Immature natural killer cell (primary cell): ENCODE measurements at places on chromosomes 5 and 9.

- no peaks in the 10 kb centered on the region for H3K36me3 ChIP-seq
- H3K4me3 ChIP-seq = no peak overlapping the region
- peaks cover 8% of the 10 kb centered on the region for H3K27me3 ChIP-seq
- no peak overlapping the region for H3K27ac ChIP-seq
- H3K4me1 ChIP-seq = no peaks in the 10 kb centered on the region
Measured at GRCh38 chr5:135488727-135489465, 36.7 kb upstream of the TIFAB start.

GRCh38 chr9:87181670-87182069 is 234.4 kb upstream of the GAS1 start:
- DNase-seq = no peak
- no peak overlapping the region for H3K4me3 ChIP-seq
- H3K4me1 ChIP-seq = peaks cover 6% of the 10 kb centered on the region
- peaks cover 4% of the 10 kb centered on the region for H3K27me3 ChIP-seq

DNA sequence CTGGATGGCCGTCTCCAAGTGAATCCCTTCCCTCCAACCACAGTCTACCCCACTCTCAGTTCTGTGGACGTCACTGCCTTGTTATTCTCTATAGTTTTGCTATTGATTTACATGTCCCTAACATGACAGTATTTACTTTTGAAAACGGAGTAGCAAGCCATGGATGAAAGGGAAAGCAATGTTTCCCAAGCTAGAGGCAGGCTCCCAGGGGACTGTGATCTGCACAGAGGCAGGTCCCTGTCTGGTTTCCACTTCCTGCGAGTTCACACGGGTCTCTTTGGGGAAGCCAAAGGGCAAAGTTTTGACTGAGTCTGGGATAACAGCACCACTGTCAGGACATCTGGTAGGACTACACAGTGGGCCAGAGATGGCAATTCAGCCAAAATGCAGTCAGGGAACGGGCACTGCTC is 12.7 kb downstream of the C9orf153 start:
- H3K36me3 ChIP-seq = peaks cover 2% of the 10 kb centered on the region
- H3K4me3 ChIP-seq = no peak overlapping the region
- H3K27me3 ChIP-seq = no peaks in the 10 kb centered on the region
- no peak overlapping the region for H3K27ac ChIP-seq
- H3K4me1 ChIP-seq = no peaks in the 10 kb centered on the region
- no peak for DNase-seq

GRCh38 chr9:94638335-94639060 is 820 bp downstream of the FBP1 start:
- H3K36me3 ChIP-seq = no peaks in the 10 kb centered on the region
- DNase-seq = no peak
- peaks cover 23% of the 10 kb centered on the region for H3K4me1 ChIP-seq
- peak overlapping the region; percentile 100 for H3K4me3 ChIP-seq
- H3K27me3 ChIP-seq = peaks cover 3% of the 10 kb centered on the region
- peak overlapping the region; percentile 41 for H3K27ac ChIP-seq

DNA sequence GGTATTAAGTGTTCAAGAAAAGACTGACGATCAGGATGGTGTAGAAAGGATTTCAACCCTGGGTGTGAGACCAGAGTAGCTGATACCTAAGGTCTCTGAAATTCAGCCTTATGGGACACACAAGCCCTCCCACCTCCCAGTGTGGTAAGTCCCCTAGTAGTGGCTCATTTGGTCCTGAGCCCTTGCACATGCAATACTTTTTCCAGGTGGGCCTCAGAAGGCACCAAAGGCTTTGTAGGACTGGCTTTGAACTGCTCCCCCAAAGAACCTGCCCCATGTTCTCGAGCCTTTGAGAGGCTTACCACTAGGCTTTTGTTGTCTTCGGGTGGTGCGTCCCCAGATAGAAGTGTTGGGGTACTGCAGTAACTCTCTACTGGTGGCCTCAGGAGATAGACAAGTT is 803 bp downstream of the GARIN3 start:
- no peak for DNase-seq
- H3K4me3 ChIP-seq = no peak overlapping the region
- no peaks in the 10 kb centered on the region for H3K36me3 ChIP-seq

DNA sequence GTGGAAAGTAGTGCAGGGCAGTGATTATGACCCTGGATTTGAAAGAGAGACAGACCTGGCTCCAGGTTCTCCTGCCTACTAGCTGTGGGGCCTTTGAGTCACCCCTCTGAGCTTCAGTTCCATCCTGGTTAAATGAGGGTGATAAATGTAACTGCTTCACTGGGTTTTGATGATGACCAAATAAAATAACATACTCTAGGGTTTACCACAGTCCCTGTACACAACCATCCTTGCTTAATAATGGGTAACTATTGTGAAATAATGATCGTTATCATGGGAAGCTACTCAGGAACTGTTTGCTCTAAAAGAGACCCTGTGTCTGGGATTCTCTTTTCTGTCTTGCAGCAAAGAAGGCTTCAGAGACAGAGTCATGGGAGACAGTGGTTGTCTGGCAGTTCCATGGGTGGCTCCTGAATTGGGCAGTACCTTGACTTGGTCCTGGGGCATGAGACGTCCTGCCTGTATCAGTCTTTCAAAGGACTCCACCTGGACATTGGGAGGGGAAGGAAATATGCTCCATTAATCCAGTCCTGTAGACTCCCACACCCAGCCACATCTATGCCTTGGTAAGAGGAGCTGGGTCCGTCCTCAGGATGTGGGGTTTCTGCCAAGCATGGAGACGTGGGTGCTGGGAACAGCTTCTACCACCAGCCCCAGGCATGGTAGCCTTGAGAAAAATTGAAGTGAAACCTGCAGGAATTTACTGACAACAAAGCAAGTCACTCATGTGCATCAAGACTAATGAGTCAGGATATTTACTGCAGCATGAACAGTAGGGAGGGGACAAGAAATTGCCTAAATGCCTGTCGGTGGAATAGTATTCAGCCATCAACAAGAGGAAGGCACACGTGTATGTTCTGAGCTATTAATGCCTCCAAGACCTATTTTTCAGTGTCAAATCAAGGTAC is 23.4 kb downstream of the AKNA start:
- peak overlapping the region; percentile 63 for H3K4me3 ChIP-seq
- H3K36me3 ChIP-seq = peaks cover 42% of the 10 kb centered on the region
- peaks cover 42% of the 10 kb centered on the region for H3K27me3 ChIP-seq
- peak overlapping the region; percentile 97 for H3K27ac ChIP-seq

- H3K4me1 ChIP-seq = no peaks in the 10 kb centered on the region
- no peak for DNase-seq
- H3K36me3 ChIP-seq = no peaks in the 10 kb centered on the region
- peaks cover 7% of the 10 kb centered on the region for H3K27me3 ChIP-seq
- no peak overlapping the region for H3K4me3 ChIP-seq
- H3K27ac ChIP-seq = no peak overlapping the region
Measured at GRCh38 chr5:54457094-54457862, 1.8 kb downstream of the HSPB3 start.

DNA sequence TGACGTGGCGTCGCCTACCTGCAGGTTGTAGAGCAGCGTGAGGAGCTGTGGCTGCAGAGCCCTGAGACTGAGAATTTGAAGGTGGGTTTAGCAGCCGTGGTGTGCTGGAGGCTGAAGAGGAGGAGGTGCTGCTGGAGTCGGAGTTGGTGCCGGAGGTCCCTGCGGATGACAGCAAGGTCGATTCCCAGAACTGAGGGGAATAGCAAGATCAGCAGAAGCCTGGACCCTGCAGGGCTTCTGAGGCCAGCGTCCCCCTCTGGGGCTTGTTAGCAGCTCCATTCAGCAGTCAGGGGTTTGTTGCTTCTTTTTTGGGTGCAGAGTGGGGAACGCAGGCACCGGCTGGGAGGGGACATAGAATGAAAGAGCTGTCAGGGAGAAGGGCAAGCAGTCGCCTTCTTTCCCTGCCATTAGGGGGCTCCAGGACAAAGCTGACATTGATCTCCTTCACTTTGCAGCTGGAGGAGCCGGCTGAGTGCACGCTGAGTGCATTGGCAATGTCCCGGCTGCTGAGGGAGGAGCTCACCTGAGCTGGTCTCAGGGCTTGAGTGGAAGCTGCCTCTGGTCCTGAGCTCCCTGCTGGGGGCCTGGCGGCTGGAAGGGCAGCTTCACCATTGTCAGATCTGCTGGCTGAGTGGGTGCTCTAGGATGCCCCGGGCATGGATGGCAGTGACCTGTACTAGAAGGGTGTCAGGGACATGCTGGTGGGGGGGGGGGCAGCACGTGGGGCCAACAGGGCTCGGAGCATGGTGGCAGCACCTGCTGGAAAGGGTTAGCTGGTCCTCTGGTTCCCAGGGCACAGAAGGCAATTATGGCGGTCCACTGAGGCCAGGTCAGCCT is 20.8 kb downstream of the OBP2B start:
- peaks cover 30% of the 10 kb centered on the region for H3K4me1 ChIP-seq
- H3K36me3 ChIP-seq = no peaks in the 10 kb centered on the region
- H3K27me3 ChIP-seq = peaks cover 21% of the 10 kb centered on the region

DNA sequence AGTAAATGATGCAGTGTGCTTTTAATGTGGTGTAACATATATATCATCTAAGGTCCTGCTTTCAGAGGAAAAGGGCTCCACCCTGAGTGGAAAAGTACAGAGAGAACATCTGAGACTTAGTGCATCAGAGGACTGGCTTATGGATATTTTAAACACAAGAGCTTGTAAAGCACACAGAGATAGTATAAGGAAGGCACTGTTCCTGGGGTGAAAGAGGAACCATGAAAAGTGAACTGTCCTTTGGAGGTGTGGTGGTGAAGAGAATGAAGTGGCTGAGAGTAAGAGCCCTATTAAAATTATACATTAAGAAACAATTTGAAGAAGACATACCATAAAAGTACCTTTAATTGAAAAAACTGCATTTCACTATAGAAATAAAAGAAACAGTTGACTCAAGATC is 68.9 kb downstream of the CSF2 start:
- H3K27me3 ChIP-seq = peaks cover 6% of the 10 kb centered on the region
- H3K4me1 ChIP-seq = no peaks in the 10 kb centered on the region
- peaks cover 18% of the 10 kb centered on the region for H3K36me3 ChIP-seq
- no peak overlapping the region for H3K27ac ChIP-seq

DNA sequence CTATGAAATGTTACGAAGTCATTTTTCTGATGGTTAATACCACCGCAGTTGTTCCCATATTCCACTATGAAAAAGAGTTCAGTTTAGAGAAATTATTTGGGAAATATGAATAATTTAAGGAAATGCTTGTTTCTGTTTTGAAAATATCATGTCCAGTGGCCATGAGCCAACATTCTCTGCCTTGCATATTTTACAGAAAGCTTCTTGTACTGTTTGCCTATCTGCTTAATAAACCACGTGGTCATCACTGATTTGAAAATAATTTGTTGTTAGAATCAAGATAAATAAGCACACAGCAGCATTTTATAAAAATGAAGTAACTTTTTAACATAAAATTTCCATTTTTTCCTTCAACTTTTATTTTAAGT is 381.5 kb upstream of the CDH18 start:
- H3K27ac ChIP-seq = no peak overlapping the region
- H3K4me1 ChIP-seq = no peaks in the 10 kb centered on the region
- H3K4me3 ChIP-seq = no peak overlapping the region
- peaks cover 5% of the 10 kb centered on the region for H3K27me3 ChIP-seq
- no peaks in the 10 kb centered on the region for H3K36me3 ChIP-seq

DNA sequence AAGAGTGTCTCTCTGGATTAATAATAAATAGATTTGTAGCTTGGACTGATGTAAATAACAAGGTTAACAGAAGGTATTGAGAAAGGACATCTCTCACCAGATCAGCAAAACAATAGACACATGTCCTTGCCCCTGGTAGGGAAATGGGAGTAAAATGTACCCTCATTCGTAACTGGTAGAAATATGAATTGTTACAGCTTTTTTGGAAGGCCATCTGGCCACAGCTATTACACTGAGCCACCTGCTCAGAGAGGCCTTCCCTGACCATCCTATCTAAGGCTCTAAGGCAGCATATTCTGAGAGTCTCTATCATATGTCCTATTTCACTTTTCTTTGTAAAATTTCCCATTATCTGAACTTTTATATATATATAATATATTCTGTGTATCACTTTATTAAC is 129.1 kb upstream of the MAP1B start:
- no peak overlapping the region for H3K4me3 ChIP-seq
- no peak overlapping the region for H3K27ac ChIP-seq
- H3K27me3 ChIP-seq = peaks cover 3% of the 10 kb centered on the region
- H3K36me3 ChIP-seq = no peaks in the 10 kb centered on the region

- no peaks in the 10 kb centered on the region for H3K36me3 ChIP-seq
- no peak for DNase-seq
- no peak overlapping the region for H3K27ac ChIP-seq
- no peaks in the 10 kb centered on the region for H3K4me1 ChIP-seq
Measured at GRCh38 chr5:2239201-2239910, 356.6 kb upstream of the IRX4 start.

GRCh38 chr5:58075907-58076306 is 384.0 kb downstream of the PLK2 start:
- no peak for DNase-seq
- H3K27ac ChIP-seq = no peak overlapping the region
- H3K4me1 ChIP-seq = peaks cover 3% of the 10 kb centered on the region
- H3K4me3 ChIP-seq = no peak overlapping the region
- no peaks in the 10 kb centered on the region for H3K36me3 ChIP-seq

- peaks cover 2% of the 10 kb centered on the region for H3K27me3 ChIP-seq
- peaks cover 14% of the 10 kb centered on the region for H3K4me1 ChIP-seq
- peak overlapping the region; percentile 59 for H3K27ac ChIP-seq
- no peak overlapping the region for H3K4me3 ChIP-seq
- no peak for DNase-seq
Measured at GRCh38 chr9:71814815-71815214, 46.5 kb upstream of the CEMIP2 start.

DNA sequence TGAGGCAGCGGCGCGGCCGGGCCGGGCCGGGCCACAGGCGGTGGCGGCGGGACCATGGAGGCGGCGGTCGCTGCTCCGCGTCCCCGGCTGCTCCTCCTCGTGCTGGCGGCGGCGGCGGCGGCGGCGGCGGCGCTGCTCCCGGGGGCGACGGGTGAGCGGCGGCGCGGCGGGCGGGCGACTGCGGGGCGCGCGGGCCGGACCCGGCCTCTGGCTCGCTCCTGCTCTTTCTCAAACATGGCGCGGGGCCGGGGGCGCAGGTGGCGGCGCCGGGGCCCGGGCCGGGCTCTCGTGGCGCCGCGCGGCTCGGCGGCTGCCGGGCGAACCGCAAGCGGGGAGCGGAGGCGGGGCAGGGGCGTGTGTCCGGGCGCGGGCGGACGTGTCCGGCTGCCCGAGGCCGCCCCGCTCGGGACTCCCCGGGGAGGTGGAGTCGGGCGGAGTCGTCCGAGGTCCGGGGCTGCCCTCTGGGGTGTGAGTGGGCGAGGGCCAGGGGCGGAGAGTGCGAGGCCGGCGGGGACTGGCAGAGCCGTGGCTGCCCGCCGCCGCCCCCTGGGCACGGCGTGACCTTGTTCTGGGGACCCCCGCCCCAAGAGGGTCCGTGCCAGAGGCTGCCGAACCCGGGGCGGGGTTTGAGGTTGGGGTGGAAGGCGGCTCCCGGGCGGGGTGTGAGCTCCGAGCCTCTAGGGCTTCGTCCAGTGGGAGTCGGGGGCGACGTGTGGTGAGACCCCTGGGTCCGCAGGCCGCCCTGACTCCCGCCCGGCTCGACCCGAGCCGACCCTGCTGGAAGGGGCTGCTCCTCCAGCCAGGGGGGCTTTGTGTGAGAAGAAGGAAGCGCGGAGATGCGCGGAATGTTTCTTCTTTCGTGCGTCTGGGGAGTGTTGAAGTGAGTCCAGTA is 485 bp downstream of the TGFBR1 start:
- no peaks in the 10 kb centered on the region for H3K36me3 ChIP-seq
- peak overlapping the region; percentile 93 for H3K27ac ChIP-seq
- H3K4me3 ChIP-seq = peak overlapping the region; percentile 86
- peaks cover 78% of the 10 kb centered on the region for H3K4me1 ChIP-seq
- peaks cover 4% of the 10 kb centered on the region for H3K27me3 ChIP-seq
- peak; percentile 56 for DNase-seq
